ENCODE measurements at places on chromosomes 2 and 18.
A peak's percentile ranks its signal among the peaks of the same experiment; 100 is the strongest.

DNA sequence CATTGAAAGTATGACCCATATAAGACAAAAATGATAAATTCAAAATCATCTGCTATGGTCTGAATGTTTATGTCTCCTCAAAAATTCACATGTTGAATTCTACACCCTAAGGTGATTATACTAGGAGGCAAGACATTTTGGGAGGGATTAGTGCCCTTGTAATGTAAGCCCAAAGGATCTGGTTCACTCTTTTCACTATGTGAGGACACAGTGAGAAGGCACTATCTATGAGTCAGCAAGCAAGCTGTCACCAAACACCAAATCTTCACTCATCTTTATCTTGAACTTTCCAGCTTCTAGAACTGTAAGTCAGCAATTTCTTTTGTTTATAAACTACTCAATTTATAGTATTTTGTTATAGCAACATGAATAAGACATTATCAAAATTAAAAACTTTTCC is 284.7 kb upstream of the ZC3H15 start:
- DNase-seq: no peak

- DNase-seq: no peak
These were observed 77.9 kb downstream of the CABLES1 start for GRCh38 chr18:23213200-23213599.

DNA sequence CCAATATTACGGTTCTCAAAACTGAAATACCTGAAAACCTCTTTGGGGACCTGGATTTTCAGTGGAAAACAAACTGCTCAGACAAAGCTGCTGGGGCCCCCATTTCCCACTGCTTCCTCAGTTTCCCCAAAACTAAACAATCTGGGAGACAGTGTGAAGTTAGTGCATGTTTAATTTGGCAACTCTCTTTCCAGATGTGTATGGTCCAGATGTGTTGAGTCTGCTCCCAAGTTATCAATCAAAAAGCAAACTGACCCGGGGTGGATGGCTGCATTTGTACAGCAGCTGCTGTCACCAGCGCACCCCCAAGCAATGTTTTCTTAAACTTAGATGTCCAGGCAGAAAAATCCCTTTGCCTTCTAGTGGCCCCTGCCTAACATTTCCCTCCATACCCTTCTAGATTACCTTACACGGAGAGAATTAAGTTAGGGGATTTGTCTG is 136.9 kb downstream of the COPS8 start:
- no peak for DNase-seq

DNA sequence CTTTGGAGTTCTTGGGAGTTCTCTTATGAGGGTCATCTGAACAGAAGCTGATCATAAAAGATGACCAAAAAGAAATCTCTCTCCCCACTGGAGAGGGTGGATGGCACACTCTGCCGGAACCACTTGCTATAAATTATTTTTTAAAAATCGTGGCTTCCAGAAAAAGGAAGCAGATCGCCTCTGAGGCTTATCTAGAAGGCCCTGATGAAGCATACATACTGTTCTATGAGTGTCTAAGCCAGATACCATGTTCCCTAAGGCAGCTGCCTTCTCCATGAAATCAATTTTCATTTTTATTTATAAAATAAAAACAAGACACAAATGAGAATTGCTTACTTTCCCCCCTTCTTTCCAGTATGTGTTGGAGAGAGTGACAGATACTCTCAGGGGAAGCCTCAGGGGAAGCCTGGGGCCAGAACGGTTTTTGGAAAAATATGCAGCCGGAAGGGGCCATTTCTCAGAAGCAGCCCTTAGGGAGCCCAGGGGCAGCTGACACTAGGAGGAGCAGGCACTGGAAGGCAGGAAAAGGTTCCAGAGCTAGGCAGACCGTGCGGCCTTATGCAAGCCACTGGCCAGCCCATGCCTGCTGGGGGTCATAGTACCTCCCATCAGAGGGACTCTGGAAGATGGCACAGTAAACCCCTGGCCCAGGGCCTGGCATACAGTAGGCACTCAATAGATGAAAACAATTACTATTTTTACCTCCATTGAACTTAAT is 130.6 kb downstream of the CABLES1 start:
- DNase-seq: no peak

DNA sequence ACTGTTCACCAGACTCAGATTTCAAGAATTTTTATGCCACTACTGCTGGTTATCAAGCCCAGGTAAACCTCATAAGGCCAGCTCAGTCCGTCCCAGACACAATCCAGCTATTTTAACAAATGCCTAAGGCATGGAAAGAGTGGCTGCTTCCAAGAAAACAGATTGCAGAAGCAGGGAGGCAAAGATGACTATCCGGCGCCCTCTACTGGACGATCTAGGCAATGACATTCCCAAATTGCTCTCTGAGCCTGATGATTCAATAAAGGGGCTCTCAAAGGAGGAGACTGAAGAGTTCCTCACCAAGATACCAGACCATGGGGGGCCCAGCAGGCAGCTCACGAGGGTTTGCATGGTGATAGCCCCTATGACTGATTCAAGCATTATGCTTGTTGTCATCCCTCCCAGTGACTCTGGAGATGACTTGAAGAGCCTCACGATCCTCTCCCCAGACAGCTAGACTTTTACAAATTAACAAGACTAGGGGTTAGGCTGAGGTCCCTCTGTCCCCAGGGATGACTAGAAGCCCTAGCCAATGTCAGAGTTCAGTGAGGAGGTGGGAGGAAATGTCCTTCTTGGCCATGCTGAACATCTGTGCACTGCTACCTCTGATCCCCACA is 25.0 kb downstream of the SERPINB8 start:
- DNase-seq: peak; percentile 26

DNA sequence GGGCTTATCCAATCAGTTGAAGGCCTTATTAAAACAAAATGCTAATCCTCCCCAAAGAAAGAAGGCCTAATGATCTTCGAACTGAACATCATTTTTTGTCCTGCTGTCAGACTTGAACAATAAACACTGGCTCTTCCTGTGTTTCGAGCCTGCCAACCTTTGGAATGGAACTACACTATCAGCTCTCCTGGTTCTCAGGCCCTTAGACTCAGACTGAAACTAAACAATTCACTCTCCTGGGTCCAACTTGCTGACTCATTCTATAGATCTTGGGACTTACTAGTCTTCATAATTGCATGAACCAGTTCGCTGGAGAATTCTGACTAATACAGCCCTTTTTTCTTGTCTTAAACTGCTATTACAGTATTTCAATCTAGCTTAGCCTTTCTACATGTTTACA is 235.2 kb downstream of the LNPK start:
- DNase-seq: no peak

GRCh38 chr2:156147594-156148330 is 184.8 kb downstream of the NR4A2 start:
- no peak for DNase-seq

- DNase-seq: no peak
These were observed 138.9 kb downstream of the DYSF start for GRCh38 chr2:71592181-71592711.

DNA sequence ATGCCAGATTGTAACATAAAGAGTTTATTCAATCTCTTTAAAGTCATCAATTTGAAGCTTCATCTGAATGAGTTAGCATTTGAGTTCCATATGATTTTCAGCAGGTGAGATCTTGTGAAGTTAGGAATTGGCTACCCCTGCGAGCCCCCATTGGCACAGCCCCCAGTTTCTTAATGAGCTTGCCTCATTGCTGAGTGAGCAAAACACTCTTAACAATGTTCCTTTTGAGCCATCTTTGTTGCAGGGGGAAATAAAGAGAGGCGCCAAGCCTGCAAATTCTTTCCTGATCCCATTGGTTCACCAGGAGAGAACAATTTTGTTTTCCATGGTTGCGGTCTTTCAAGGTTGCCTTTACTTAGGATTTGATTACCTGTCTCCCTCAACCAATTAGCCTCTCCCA is 18.7 kb downstream of the DPP10 start:
- DNase-seq: no peak

- no peak for DNase-seq
These were observed 6.7 kb upstream of the COMMD1 start for GRCh38 chr2:61898810-61899209.

- no peak for DNase-seq
These were observed 524.0 kb downstream of the SOX11 start for GRCh38 chr2:6216234-6216633.

Measured in right renal pelvis (tissue), 4 donors.